ENCODE measurements at places on chromosomes 4 and X.

- no peak for DNase-seq
These were observed 131.8 kb upstream of the ENPEP start for GRCh38 chr4:110344165-110344564.

GRCh38 chr4:172740434-172740833 is 428.2 kb upstream of the GALNT7 start:
- DNase-seq = no peak

DNA sequence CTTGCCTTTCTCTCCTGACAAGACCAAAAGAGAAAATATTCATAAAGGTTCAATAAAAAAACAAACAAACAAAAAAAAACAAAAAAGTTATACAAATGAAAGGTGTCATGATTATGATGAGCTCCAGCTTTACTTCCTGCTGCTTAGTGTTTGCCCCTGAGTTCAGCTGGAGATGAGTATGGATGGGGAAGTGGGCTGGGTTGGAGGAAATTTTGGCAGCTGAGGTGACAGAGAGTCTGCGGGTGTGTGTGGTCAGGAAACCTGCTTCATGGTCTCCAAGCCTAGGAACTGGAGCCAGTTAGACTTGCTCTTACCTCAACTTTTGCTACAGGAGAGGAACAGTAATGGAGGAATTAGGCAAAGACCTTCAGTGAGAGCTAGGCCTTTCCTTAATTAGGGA is 4.3 kb upstream of the CYSLTR1 start:
- no peak for DNase-seq

DNA sequence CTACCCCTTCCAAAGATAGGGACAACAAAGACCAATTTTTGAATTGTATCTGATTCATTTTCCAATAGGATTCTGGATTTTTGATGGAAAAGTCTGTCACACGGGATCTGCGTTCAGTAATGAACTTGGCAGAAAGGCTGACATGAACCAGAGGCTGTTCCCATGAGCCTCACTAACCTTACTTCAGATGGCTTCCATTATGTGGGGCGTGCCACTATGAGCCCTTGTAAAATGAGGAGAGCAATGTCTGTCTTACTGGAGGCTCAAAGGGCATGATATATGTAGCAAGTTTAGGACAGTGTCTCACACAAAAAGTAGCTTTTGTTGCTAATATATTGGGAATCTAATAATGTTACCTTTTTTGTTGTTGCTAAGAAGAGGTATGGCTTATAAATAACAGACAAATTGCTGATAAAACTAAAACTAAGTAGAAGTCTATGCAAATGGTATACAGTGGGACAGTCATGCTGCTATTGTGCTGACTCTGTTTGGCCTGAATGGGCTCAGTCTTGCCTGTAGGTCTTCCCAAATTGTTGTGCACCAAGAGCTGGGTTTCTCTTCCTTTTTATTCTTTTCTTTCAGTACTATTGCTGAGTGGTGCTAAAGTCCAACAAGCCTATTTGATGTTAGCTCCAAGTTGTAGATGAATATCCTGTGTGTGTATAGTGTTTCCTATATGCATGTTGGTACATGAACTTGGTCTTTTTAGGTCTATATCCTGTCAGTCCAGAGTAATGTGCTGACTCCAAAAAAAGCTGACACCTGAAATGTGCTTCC is 132.1 kb downstream of the SPRY1 start:
- no peak for DNase-seq

GRCh38 chrX:19194285-19195242 is 72.3 kb upstream of the ADGRG2 start:
- no peak for DNase-seq

- no peak for DNase-seq
These were observed 115.7 kb upstream of the PJA1 start for GRCh38 chrX:69280933-69281332.

- DNase-seq = no peak
These were observed 2.9 kb downstream of the UGT8 start for GRCh38 chr4:114601304-114602052.

DNA sequence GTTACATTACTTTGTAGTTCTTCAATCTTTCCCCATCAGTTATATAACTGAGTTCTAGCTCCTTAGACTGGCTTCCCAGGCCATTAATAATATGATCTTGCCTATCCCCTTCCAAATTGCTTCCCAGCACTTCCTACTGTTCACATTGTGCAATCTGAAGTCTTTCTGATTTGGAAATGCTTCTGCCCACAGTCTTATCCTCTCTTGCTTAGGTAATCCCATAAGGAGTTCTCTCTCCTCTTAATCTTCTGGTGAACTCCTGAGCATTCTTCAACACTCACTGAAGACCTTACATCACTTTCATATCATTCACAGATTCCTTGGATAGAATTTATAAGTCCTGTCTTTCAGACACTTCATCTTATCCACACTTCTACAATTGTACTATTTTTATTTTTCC is 132.7 kb upstream of the TTC29 start:
- no peak for DNase-seq

GRCh38 chrX:153061732-153062131 is 5.5 kb downstream of the PNMA3 start:
- no peak for DNase-seq

DNA sequence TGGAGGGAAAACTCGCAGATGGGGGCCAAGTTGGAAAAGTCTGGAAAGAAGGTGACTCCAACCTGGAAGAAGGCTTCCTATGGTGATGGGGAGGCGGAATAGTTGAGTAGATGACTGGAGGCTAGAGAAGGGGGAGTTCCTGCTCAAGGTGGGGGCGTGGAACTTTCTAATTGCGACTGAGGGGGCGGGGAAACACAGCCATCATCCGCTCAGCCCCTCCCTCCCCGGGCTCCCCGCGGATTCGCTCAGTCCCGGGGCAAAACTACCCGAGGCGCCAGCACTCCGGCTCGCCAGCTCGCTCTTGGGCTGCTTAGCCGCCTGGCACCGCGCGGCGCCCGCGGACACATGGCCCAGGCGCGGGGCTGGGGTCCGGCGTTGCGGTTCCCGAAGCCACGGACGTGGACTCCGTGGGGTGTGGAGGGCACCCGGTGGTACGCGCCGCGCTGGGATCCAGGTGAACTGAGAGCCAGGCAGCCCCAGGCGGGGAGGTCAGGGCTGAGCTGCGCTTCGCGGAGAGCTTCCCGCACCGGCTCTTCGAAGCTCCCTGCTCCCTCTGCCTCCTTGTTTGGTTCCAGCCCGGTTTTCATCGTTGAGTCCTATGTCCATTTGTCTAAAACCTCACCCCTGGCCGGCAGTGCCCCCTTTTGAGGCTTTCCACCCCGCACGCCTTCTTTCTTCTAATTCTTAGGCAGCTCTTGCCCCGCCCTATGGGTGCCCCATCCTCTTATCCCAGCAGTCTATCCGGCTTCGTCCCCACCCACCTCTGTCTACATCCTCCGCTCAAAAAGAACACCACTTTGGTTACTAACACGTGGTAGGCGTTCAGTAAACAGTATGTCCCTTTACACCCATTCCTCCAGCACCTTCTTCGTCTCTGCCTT is 38.9 kb downstream of the STARD8 start:
- DNase-seq = no peak

GRCh38 chr4:90419124-90419711 is 292.0 kb downstream of the CCSER1 start:
- no peak for DNase-seq

- no peak for DNase-seq
These were observed 391.5 kb upstream of the IGFBP7 start for GRCh38 chr4:57501720-57502119.

DNA sequence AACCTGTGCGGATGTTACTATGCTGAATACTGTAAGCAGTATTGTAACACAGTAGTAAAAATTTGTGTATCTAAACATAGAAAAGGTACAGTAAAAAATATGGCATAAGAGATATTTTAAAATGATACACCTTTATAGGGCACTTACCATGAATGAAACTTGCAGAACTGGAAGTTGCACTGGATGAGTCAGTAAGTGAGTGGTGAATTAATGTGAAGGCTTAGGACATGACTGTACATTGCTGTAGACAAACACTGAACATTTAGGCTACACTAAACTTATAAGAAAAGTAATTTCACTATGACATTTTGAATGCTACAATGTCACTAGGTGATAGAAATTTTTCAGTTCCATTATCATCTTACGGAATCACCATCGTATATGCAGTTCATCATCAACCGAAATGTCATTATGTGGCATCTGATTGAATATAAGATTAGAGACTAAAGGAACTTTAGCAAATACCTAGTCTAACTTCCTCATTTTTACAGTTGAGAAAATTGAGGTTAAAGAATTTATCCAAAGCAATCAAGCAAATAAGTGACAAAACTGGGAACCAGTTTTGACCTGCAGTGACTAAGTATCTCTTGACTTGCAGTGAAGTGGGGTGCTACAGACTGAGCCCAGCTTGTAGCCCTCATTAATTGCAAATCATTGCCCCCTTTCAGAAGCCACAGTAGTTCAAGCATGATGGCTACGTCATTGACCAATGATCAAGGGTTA is 55.3 kb downstream of the EGF start:
- DNase-seq = no peak

- DNase-seq = no peak
These were observed 219.0 kb downstream of the TLL1 start for GRCh38 chr4:166091912-166092510.

DNA sequence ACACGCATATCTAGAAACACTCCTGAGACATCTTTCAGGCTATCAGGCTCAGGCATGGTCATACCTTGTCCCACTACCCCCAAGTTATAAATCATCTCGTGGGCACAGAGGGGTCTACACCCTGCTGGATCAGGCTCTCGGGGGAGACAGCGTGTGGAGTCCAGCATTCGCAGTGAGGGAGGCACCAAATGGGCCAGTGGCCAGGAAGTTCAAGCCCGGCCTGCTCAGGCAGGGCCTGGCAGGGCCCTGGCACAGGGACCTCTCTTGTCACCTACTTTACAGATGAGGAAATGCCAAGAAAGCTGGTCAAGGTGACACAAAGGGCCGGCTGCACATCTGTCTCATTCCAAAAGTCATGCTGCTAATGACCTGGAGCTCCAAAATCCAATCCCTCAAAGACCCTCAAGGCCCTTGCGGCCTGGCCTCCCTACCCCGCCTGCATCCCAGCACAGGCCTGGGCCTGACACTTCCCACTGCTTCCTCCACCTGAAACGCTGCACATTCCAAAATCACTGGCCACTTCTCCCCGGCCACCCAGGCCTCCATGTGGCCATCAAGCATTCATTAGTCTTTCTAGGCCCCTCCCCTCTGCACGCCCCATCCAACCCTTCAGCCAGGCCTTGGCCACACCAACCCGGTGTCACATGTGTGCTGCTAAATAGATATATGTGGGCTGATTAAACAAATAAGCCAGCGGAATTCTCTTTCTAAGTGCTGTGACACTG is 35.6 kb downstream of the ACOX3 start:
- no peak for DNase-seq

DNA sequence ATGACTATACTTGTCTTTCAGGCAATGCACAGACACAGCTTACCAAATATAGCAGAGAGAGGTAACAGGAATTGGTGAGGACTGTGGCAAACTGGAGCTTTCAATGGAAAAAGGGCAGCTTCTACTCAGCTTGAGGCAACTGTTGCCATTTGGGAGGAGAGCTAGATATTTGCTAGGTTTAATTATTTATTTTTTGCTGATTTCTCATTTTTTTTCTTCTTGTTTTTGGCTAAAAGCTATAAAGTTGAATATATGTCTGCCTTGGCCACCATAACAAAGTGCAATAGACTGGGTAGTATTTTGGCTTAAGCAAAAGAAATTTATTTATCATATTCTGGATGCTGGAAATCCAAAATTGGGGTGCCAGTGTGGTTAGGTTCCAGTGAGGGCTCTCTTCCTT is 93.9 kb downstream of the LDB2 start:
- no peak for DNase-seq

DNA sequence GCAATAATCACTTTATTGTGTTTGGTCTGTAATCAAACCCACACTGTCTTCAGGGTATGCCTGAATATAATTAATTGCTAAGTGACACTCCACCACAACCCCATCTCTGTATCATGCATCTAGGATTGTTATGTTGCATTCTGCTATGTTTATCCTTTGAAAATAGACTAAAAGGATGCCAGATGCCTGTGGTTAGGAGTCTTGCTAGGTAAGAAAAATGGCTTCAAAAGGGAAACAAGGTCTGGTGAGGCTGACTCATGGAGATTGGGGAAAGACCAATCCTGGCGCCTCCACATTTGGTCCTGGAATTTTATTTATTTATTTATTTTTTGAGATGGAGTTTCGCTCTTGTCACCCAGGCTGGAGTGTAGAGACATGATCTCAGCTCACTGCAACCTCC is 360.5 kb upstream of the SLC7A11 start:
- DNase-seq = no peak

DNA sequence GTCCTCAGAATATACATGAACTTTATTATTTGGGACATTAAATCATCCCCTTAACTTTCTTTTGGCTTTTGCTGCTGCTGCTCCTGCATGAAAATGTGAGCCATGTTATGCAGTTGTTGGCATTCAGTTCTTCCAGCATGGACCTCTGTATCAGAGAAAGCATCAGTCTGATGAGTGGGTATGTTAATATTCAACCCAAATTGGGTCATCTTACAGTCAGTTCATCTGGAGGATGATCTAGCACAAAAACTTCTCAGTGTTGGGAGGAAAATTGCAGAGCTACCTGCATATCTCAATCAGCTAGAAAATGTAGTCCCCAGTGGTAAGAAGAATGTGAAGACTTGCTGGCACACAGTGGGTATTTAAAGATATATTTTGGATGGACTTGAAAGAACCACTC is 96.7 kb downstream of the IL1RAPL2 start:
- no peak for DNase-seq

GRCh38 chr4:96356591-96357370 is 516.9 kb downstream of the PDHA2 start:
- DNase-seq = no peak

GRCh38 chr4:11130195-11130970 is 298.3 kb downstream of the HS3ST1 start:
- DNase-seq = no peak

DNA sequence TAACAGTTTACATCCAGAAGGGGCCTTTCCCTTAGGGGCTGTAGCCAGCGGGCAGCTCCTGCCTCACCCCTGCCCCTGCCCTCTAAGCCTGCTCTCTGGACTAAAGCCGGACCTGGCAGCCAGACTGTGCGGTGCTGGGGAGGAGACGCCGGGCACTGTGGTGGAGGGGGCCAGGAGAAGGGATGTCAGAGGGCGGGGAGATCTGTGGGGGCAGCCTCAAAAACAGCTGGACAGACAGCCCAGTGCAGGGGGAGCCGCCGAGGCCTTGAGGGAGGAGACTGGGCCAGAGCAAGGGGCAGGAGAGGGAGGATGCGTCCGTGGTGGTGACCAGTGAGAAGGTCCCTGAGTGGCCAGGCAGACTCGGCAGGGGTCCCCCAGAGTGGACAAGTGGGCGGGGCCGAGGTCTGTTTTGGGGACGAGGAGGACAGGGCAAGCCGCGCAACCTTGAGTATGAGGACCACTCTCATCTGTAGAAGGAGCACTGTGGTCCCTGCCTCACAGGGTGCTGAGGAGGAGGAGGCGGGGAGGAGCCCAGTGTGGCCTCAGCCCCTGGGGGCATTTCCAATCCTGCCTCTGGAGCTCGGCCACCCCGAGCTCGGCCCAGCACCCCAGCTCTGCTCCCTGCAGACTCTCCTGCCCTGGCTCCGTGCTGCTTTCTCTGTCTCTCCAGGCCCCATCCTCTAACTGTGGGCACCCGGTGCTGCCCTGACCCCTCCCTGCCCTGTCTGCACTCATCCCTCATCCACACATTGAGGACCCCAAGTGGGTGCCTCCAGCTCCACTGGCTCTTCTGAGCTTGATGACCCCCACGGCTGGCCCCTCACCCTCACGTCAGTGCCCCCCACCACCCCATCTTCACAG is 59.2 kb upstream of the NKX1-1 start:
- no peak for DNase-seq

GRCh38 chr4:95071851-95072250 is 314.1 kb downstream of the BMPR1B start:
- DNase-seq = no peak
